NCI-H1930 (cell line): ENCODE measurements at places on chromosomes 3 and 15.

DNA sequence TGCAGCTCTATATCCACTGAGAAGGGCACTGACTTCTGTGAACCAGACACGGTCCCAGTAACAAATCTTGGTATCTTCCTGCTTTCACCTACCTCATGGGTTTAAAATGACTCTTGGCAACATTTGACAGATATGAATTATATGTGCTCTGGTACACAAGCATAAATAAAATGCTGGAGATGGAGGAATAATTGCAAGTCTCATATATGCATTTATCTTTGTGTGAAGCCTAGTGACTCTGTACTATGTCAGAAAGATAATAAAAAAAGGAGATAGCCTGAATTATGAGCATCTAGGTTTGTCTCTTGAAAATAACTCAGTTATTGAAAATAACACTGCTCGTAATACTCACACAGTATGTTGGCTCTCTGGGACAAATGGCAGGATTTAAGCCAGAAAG, 167.1 kb upstream of the CRBN start:
- DNase-seq: no peak

- no peak for DNase-seq
Observed at GRCh38 chr15:79412010-79412409, 20.1 kb upstream of the MINAR1 start.

DNA sequence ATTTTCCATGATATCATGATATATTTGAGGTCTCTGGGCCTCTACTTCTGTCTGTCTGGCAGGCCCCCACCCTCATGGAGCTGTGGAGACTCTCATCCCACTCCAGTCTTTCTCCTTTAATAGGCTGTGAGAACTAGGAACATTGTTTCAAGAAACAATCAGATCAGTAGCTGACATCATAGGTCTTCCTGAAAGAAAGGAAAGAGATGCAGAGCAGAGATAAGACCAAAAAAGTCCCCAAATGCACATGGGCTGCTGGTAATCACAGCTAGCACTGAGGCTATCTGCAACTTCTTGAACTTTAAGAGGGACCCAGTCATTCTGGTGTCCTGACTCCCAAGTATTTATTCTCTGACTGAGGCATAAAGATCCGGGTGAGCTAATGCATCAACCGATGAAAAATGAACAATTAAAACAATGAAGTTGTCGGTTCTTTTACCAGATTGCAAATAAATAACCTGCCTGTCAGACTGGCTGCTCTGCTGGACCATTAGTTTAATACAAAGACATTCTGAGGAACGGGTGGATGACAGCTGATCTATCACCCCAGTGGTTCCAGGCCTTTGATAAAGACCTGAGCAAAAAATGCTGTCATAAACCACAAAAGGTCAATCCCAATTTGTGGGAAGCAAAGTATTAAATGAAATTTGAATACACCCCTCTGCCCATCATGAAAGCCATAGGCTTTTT, 780.8 kb upstream of the GOLIM4 start:
- no peak for DNase-seq

- no peak for DNase-seq
Observed at GRCh38 chr3:24605511-24606028, 110.9 kb upstream of the THRB start.

GRCh38 chr3:152272771-152273242, 4.1 kb downstream of the MBNL1 start:
- DNase-seq: no peak

GRCh38 chr3:81279481-81280379, 481.7 kb downstream of the GBE1 start:
- no peak for DNase-seq

DNA sequence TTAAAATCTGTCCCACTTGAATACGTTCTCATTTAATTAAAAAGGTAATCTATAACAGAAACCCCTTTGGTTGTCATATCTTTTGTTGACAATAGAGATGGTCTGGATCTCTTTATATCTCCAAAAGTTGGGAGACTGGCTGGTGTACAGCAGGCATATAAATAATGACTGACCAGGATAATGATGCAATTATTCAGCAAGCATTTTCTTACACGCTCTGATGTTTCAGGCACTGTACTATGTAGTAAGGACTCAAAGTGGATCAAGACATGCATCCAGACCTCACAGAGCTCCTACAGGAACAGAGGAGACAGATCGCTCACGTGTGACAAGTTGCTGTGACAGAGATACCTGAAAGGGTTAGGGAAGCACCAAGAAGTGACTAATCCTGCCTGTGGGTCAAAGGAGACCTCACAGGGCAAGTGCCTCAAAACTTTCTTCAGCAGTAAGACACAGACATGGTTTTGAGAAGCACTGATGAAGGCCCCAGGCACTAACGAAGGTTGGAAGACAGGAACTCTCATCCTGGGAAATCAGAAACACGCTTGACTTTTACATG, 25.7 kb downstream of the VPS39 start:
- DNase-seq: no peak

- DNase-seq: no peak
Observed at GRCh38 chr3:100697723-100698285, 11.5 kb upstream of the TFG start.

GRCh38 chr3:153138276-153139210, 23.5 kb upstream of the RAP2B start:
- no peak for DNase-seq

- no peak for DNase-seq
Observed at GRCh38 chr3:149536429-149536828, 61.9 kb downstream of the TM4SF4 start.

GRCh38 chr3:133476971-133477375, 77.1 kb downstream of the BFSP2 start:
- DNase-seq: no peak
